ENCODE measurements at places on chromosomes 1 and 21.

GRCh38 chr1:30402031-30402430 lies 321.4 kb downstream of the MATN1 start:
- no peak for DNase-seq

DNA sequence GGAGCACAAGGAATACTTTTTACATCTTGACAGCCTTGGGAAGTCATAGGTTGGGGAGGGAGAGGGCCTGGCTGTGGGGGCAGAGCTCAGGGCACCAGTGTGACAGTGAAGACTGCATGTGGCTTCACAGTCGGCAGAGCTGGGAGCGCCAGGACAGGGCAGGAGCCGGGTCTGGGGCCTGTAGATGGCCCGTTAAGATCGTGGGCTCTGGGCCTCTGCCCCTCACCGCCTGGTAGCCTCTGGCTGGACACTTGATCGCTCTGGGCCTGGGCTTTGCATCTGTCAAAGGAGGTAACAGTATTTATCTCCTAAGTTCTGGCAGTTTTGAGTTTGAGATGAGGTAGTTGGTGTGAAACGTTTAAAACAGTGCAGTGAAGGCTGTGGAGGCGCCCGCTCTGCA lies 4.8 kb downstream of the SLX9 start:
- DNase-seq, result no peak

- no peak for DNase-seq
Observed at GRCh38 chr1:59290193-59290949, 6.5 kb upstream of the FGGY start.

- no peak for DNase-seq
Observed at GRCh38 chr21:34526618-34527290, 14.7 kb upstream of the KCNE1 start.

GRCh38 chr1:26126321-26127084 lies 14.9 kb downstream of the PDIK1L start:
- DNase-seq, result no peak

DNA sequence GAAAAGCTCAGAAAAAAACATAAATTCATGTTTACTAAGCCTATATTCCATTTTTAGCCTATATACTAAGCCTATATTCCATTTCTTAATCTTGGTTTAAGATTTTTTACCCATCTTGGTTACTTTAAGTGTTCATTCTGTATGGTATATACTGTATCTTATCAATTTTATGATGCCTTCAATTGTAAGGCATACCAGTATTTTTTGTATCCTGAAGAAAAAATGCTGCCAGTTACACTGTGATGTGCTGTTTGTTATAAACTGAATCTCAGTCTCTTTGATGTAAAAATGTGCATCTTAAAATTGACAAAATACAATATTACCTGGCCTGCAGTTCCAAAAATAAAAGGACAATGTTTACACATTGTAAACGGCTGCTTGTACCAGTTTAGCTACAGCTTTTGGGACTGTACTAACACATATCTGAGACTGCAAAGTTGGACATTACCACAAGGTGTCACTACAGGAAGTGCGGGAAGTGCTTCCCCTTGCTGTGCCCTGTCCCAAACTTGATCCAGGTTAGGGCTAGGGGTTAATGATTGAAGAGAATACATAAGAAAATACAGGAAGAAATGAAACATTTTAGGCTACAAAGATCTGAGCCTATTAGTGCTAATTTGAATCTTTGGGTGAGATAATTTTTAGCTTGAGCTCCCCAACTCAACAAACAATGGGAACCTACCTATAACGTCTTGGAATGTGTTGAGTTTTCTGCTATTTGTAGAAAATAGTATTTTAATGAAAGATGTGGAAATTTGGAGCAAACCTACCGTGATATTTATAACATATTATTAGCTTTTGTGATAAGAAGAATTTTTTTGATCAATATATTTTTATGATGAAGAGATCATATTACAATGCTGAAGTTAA lies 108.9 kb downstream of the LBR start:
- no peak for DNase-seq

DNA sequence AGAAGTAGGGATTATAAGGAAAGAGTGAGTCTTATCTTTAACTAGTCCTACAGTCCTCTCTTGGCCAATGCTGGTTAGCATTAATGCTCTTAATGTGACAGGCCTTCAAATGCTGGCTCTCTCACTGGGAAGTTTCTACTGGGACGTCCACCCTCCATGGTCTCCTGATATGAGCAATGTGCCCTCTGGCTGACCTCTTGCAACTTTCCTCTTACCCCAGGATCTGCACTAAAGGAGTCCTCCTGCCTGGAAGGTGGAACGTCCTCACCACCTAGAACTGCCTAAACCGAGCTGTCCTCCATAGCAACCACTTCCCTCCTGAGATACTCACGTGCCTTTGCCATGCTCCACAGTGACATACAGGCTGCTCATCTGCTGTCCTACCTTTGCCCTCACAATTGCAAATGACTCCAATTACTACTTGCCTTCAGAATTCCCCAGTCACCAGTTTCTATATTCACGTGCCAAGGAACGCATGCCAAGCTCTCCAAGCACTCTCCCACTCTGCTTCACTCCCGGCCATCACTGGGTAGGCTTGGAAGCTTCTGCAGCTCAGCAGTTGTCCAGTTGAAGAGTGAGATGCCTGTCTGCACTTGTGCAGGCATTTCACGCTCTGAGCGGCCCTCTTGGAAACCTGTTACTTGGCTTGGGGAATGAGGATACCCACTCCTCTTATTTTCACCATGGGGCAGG lies 404.7 kb downstream of the RRAGC start:
- DNase-seq, result no peak

DNA sequence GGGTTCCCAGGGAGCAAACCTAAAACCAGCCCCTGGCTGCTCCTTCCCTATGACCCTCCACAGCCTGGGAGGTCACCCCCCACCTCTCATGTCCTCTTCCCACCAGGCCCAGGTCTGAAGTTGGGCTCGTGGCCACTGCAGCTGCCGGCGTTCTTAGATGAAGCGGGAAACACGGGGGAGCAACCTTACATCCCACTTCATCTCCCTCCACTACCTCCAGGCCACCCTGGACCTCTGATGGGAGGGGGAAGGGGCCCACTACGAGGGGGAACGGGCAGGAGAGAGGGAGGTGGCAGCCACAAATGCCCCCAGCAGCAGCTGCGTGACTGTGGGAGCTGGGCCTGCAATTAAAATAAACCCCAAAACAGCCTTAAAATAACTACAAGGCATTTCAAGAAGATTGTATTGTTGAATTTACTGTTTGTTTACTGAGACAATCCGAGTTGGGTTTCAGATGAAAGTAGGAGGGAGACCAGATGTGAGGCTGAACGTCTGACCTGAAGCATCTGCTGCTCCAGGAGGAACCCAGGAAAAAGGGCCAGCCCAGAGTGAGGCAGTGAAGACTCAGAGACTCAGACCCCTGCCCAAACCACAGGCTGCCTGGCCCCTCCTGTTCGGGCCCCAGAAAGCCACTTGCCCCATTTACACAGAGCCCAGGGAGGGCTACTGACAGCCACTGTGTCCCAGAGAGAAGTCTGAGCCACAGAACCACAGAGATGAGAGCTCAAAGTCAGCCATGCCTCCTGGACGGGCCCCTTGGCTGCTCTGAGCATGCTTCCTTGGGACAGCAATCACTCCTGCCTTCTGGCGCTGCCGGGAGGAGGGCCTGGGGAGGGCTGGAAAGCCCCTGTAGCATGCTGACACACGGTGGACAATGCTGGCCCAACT lies 59.8 kb downstream of the GLIS1 start:
- no peak for DNase-seq

DNA sequence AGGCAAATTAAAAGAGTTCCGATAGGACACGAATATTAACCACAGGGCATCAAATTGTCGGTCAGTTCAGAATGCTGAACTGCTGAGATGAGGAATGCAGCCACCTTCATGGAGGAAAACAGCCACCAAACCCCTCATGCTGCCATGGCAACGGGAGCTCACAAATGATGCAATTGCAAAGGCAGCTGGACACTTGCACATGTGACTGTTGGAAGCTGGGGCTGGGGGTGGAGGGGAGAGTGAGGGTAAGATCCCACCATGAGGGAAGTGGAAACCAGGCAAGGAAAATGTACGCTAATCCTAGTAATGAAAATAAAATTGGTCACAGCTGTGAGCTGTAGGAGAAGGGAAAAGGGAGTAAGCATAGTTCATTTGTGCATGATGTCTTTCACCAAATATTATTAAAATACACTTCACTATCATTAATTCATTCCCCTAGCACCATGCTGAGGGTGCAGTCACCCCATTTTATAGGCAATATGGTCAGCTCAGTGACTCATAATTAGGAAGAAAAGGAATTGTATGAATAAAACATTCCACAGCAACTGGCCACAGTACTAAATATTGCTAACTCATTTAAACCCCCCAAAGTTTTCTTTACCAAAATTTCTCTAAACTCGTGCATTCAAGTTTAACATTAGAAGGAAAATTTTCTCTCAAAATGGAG lies 15.3 kb downstream of the BECN2 start:
- DNase-seq, result no peak

- DNase-seq, result no peak
Observed at GRCh38 chr1:179175011-179175841, 54.3 kb downstream of the ABL2 start.

DNA sequence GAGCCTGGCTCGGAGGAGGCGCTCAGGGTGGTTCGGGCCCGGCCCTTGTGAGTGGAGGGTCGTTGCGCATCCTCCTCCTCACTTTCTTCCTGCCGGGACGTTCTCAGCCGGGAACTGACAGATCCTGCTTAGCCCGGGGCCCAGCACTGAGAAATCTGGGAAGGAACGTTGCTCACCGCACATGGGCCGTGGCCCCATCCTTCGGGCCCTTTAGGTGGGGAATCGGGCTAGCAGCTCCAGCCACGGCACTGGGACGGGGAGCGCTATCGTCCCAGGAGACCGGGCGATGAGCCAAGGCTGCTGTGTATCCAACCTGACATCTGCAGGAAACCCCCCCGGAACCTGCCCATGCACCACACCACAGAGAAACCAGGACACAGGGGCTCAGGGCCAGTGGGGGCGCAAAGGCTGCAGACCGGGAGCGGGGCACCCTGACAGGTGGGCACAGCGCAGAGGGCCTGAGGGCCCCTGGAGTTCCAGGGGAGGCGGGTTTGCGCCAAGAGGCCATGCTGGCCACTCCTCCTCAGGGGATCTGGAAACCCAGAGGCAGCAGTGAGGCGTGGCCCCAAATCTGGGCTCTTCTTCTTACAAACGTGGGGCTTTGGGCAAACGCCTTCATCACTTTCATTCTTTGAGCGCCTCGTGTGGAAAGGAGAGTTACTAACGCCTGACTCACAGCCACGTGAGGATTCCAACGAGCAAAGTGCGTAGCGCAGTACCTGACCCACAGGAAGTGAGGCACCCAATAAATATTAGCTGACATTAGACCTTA lies at the start of gene SH2D5:
Gene SH2D5, minus strand, starts transcription at position 116 of the 772 bp plus-strand sequence. CDS start 4,659 bp downstream, outside the sequence.
- peak; percentile 83 for DNase-seq

- DNase-seq, result no peak
Observed at GRCh38 chr1:37802439-37802838, 5.2 kb upstream of the C1orf122 start.

DNA sequence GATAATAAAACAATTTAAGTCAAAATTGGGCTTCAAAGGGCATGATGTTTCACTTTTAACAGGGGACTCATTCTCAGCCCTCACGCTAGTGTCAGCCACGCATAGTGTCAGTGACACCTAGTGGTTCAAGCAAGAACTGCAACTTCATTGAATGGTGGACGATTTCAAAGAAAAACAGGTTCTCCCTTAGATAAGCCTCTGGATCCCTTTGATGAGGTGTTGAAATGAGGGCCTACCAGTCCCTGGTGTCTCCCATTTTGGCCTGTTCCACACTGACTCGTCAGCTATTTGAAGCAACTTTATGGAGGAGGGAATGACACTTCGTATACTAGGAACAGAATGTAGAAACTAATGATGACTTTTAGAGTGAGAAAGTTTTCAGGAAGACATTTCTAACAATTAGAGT lies 56.2 kb downstream of the FCRL5 start:
- peak; percentile 17 for DNase-seq

GRCh38 chr1:33854091-33854490 lies 9.8 kb upstream of the HMGB4 start:
- no peak for DNase-seq

- no peak for DNase-seq
Observed at GRCh38 chr1:36696261-36696940, 213.7 kb upstream of the CSF3R start.

GRCh38 chr1:228782662-228783417 lies 47.6 kb downstream of the RHOU start:
- DNase-seq, result no peak

GRCh38 chr1:48082271-48082962 lies 85.2 kb upstream of the TRABD2B start:
- DNase-seq, result no peak

GRCh38 chr1:5950201-5950895 lies 41.9 kb downstream of the NPHP4 start:
- DNase-seq, result no peak

DNA sequence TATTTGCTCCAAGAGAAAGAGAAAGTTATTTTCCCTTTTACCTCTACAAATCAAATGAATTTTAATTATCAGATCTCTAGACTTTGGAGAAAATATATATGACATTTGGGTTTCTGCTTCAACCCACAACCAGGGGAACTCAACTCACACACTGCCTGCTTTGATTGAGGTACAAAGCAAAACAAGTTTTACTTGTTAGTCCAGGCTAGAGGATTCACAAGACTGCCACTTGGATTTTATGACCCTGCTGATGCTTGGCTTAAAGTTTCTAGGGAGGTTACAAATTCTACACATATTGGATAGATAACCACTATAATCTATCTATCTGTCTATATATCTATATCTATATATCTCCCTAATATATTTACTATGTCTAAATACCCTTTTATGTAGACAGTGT lies 467.3 kb upstream of the RGS18 start:
- DNase-seq, result no peak

- no peak for DNase-seq
Observed at GRCh38 chr1:64745986-64746940, 1.4 kb downstream of the RAVER2 start.

DNA sequence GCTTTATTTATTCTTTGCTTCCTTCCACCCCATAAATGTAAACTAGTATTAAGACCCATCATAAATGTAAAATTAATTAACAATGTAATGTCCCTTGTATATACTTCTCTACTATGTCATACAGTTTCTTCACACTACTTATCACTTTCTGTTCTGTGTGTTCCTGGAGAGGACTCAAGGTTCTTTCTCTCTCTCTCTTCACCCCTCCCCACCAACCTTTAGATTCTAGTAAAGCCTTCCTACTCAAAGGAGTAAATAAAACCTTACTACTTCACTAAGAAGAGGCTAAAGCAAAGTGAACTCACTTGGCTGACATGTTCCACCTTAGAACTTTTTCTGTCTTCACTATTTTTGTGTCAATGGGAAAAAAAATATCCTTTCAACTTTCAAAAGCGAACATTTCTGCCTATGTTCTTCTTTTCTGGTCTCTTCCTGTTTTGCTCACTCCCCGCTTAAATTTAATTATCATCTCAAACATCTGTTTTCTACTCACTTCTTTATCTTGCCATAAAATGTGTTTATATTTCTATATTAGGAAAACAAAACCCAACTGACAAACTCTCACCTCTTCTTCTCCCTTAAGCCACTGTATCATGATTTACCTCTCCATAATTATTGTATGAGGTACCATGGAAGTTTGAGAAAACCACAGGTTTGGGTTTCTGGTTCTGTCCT lies 260.3 kb downstream of the DPYD start:
- DNase-seq, result no peak

GRCh38 chr1:41328001-41328615 lies 33.1 kb upstream of the FOXO6 start:
- DNase-seq, result no peak

GRCh38 chr1:163747855-163748254 lies 426.1 kb downstream of the NUF2 start:
- no peak for DNase-seq
